Esophagus squamous epithelium (tissue), 5 donors: ENCODE measurements at places on chromosomes 2 and 18.

- DNase-seq = no peak
Measured at GRCh38 chr2:158042245-158042644, 59.4 kb upstream of the UPP2 start.

DNA sequence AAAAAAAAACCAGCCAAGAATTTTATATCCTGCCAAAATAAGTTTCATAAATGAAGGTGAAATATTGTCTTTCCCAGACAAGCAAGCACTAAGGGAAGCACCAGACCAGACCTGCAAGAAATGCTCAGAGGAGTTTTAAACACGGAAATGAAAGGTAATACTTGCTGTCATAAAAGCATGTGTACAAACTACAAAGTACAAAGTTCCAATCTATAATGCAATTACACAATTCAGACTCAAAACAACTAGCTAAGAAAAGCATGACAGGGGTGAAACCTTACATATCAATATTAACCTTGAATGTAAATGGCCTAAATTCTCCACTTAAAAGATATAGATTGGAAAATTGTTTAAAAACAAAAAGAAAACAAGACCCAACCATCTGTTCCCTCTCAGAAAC is 45.0 kb upstream of the ASXL3 start:
- DNase-seq = no peak

- no peak for DNase-seq
Measured at GRCh38 chr2:231951452-231952035, 10.0 kb upstream of the DIS3L2 start.

- DNase-seq = no peak
Measured at GRCh38 chr18:25735459-25735858, 355.0 kb downstream of the SS18 start.

DNA sequence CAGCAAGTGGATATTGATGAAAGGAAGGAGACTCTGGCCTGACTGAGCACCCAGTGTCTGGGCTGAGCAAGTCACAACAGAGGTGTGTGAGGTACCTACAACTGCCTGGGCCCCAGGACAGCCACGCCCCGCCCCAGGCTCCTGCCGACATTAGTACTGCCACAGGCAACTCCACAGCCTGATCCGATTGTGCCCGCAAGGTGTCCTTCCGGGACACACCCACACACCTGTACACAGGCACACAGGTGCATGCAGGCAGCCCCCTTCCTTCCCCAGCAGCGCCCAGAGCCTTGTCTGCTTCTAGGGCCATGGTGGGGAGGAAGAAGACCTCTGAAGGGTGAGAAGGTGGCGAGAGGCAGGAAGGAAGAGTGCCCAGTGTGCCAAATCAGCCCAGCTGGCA is 83.6 kb downstream of the TNS1 start:
- no peak for DNase-seq

DNA sequence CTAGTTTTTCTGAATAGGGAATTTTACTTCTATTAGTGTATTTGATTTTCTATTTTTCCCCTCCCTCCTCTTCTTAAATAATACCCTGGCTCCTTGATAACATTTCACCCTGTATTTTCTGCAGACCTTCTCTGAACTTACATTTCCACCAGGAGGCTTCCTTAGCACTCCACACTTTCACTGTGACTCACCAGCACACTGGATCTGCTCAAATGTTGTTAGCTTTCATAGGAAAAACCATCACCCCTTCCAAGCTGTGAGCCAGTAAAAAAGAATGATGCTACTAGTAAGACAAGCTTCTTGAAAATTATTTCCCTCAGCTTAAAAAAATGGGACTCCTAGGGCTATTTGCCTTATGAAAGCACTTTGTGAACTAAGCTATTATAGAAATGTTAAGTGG is 16.1 kb downstream of the SUPT7L start:
- no peak for DNase-seq

DNA sequence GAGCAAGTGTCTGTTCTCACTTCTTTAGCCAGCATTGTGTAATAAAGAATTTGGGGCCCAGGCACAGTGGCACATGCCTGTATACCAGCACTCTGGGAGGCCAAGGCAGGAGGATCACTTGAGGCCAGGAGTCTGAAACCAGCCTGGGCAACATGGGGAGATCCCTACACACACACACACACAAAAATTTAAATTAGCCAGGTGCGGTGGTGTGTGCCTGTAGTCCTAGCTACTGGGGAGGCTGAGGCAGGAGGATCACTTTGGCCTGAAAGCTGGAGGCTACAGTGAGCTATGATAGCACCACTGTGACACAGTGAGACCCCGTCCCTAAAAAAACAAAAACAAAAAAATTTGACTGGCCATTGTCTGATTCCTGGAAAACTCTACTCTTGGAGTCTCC is 8.3 kb downstream of the REV1 start:
- DNase-seq = no peak

DNA sequence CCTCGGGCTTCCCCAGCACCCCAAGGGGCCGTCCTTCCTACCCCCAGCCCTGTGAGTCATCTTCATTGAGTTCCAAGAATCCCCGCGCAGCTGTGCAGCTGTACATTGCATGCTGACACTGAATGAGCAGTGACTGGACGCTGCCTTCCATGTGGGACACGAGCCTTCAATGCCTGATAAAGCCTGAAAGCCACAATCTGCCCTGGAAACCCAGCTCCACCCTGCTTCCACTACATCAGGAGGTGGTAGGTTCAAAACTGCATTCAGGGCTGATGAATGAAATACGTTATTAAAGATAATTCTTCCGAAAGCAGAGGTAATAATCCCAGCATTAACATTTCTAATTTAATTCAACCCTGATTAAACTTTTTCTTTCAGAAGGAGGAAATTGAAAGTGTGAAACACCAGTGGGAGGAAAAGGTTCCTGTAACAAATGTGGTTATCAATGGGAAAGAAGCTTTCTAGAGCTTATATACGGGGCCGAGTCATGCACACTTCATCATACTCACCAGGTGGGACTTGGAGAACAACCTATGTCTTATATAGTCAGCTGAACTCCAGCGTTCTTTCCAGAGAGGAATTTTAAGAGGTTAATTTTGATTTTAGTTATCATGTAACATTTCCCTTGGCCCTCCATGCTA is 360.1 kb downstream of the LPIN1 start:
- no peak for DNase-seq

DNA sequence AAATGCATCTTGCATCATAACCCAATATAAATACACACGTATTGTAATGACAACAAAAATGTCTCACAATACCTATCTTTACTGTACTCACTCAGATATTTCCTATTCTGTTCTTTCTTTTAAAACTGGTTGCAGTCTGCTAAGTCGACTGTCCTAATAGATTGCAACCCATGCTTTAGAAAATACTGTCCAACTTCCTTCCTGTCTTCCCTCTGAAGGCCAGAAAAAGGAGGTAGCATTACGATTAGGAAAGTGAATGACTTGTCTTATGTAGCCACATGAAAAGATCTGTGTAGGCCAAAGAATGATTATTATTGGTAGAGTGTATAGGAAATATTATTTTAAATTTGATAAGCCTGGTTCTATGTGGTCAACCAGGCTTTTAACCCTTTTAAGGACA is 134.1 kb downstream of the FAM210A start:
- DNase-seq = no peak

DNA sequence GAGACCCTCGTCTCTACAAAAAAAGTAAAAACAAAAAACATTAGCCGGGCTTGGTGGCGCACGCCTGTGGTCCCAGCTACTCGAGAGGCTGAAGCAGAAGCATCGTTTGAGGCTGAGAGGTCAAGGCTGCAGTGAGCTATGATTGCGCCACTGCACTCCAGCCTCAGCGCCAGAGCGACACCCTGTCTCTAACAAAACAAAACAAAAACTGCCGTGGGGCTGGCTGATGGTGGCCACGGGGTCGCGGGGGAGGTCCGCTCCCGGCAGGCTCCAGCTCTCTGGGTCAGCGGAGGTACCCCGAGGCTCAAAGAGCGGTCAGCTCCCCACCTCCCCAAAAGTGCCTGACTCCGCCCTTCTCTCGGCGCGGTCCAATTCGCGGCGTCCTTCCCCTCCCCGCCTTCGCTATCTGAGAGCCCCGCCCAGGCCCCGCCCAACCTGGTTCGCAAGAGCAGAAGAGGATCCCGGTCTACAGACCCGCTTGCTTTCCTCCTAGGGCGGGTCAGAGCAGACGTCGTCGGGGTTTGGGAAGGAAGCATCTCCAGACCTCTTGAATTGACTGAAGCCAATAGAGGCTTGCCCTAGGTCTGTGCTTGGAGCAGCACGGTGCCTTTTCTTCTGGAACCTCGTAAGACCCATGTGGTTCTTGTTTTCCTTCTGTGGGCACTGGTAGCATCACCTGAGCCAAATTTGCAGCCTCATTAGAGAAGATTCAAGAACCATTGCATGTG is 7.8 kb downstream of the RAX start:
- DNase-seq = no peak

- DNase-seq = no peak
Measured at GRCh38 chr18:51279367-51279984, 82.0 kb upstream of the MEX3C start.

DNA sequence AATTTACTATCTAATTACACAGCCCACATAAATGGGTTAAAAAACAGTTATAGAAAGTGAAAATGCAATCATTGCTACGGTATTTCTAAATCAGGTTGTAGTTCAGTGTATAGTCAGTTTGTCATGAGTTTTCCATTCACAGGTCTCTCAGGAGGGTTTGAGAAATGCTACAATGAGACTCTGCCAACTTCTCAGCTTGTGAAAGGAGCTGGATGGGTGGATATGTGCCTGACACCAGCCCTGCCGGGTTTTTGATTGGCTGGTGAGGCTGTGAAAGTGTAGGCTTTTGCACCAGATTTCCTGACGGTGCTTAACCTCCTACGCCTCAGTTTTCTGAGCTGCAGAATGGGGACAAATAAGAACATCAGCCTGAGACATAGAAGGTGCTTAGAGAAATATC is 102.6 kb upstream of the SMIM21 start:
- DNase-seq = no peak

GRCh38 chr2:42361728-42362283 is 789 bp upstream of the COX7A2L start:
- DNase-seq = no peak

GRCh38 chr2:112841295-112842044 is 4.9 kb upstream of the IL1B start:
- no peak for DNase-seq

GRCh38 chr2:67015681-67016080 is 381.5 kb upstream of the ETAA1 start:
- DNase-seq = no peak

- DNase-seq = no peak
Measured at GRCh38 chr18:21741562-21742314, 1.1 kb downstream of the MIB1 start.

DNA sequence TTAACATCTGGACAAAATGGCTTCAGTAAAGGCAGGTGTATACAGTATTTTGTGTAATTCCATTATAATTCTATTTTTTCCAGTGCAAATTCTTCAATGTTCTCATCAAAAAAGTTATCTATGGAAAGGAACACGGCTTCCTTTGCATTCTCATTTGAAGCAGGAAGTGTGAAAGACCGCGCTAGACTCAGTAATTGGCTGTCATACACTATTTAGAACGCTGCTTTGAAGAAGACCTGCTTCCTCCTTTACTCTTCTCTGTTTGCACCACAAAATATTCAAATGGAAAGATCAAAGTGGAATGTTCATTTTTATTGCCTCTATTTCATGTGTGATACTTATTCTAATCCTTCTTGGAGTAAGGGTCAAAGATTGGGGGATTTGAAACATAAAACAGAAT is 883.7 kb downstream of the TSN start:
- no peak for DNase-seq

- no peak for DNase-seq
Measured at GRCh38 chr18:56451188-56451587, 187.2 kb downstream of the TXNL1 start.

GRCh38 chr18:68847219-68847837 is 49.4 kb downstream of the CCDC102B start:
- no peak for DNase-seq

DNA sequence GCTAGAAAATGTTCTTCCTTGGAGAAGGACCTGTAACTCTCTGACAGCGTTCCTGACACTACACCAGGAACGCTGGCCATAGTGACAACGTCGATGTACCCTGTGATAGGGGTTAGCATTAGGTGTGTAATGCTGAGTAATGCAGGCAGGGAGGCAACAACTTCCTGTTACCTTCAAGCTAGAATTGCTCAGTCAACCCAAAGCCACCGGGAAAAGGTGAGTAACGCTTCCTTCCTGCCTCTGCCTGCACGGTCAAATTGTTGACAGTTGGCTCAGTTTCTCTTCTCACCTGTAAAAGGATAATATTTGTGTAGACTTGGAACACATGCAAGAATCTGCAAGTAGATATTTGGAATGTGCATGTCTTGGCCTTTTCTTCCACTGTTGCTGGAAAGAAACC is 12.7 kb downstream of the FAM110C start:
- no peak for DNase-seq

DNA sequence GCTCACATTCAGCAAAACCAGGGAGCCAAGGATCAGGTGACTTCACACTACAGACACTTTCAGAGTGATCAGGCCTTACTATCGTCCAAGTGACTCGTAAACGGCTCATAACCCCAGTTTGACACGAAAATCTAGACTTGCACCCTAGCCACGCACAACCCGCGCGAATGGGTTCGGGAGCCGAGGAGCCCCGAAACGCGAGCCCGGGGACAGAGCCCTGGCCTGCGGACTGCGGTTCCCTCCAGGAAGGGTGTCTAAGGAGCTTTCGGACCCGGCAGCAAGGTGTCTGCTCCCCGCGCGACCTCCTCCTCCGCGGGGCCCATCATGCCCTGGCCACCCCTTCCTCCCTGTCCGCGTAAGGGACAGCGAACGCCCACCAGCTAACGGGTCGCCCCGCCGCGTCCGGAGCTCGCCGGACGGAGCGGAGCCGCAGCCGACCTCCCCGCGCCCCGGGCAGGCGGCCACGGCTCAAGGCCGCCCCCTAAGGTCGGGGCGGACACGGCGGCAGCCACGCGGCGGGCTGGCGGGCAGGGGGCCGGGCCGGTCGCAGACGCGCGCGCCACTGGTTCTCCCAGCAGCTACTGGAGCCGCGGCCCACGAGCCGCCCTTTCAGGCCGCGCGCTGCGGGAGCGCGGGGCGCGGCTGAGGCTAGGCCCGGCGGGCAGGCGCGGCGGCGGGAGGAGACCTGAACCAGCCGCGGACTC is 575 bp downstream of the ATL2 start:
- no peak for DNase-seq

DNA sequence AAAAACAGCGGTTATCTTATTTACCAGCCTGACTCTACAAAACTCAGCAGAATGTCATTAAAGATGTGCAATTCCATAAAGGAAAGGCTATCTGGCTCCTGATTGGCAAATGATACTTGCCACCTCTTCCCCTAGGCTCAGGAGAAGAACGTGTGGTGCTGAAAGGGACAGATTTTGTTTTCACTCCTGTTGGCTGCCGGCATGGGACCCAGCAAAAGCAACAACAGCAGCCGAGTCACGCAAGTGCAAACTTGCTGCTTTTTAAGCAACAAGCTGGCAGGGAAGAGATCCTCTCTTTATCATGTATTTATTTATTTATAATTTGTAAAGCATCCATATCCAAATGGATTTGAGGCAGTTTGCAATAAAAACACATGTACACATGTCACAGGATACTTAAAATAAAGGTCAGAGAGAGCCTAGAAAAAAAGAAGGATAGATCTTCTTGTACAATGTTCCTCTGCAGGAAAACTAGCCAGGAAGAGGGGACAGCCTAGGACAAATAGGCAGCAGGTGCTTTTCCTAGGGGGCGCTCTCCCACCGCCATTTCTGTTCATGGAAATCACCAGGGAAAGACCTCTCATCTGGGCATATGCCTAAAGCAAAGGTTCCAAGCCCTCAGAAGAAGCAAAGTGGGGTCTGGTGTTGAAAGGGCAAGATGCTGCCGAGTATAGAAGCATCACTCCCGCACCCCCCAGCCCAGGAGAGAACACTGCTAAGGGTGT is 799.3 kb downstream of the BCL11A start:
- DNase-seq = no peak

GRCh38 chr2:226983895-226984749 is 148.3 kb downstream of the RHBDD1 start:
- no peak for DNase-seq
